Hematopoietic multipotent progenitor cell (in vitro differentiated cells): ENCODE measurements at places on chromosomes 2 and 18.

- DNase-seq, result no peak
Observed at GRCh38 chr18:13266218-13267100, 47.9 kb downstream of the LDLRAD4 start.

DNA sequence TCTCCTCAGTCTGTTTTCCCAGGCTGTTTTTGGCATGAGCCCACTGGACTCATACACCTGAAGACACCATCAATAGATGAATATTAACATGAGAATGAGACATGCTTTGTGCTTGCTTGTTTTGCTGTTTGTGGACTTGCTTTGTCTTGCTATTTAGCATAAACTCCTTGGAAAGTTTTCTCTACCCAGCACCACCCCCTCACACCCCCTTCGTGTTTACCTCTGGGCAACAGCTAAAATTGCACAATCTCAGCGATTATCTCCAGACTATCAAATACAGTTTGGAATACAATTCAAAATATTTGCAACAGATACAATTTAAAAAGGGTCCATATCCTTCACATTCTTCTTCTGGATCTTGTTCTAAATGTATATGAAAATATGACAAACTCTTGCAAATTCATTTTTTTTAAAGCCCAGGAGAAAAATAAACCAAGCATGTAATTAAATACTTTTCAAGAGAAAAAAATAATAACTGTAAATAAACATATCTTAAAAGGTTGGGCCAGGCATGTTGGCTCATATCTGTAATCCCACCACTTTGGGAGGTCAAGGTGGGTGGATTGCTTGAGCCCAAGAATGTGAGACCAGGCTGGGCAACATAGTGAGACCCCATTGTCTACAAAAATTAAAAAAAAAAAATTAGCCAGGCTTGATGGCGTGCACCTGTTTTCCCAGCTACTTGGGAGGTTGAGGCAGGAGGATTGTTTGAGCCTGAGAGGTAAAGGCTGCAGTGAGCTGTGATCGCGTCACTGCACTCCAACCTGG is 32.3 kb upstream of the PMAIP1 start:
- no peak for DNase-seq

DNA sequence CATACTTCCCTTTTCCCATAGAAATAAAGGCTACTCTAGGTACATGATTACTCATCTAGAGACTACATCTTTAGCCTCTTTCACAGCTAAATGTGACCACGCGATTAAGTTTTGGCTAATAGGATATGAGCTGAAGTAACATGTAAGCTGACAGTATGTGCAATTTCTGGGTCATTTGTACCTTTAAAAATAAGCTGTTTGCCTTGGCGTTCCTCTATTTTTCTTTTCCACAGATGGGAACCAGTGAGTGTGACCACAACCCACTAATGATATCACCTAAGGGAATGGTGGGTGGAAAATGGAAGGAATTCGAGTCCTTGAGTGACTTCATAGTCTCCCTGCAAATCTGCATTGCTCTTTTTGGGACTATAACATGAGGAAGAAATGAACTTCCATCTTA is 11.7 kb upstream of the NABP1 start:
- no peak for DNase-seq

- DNase-seq, result no peak
Observed at GRCh38 chr18:57806978-57807285, 3.8 kb upstream of the ATP8B1 start.

GRCh38 chr2:128421861-128422311 is 103.2 kb upstream of the HS6ST1 start:
- DNase-seq, result no peak

- DNase-seq, result no peak
Observed at GRCh38 chr2:173898996-173899395, 66.2 kb downstream of the SP3 start.

- DNase-seq, result no peak
Observed at GRCh38 chr2:220293966-220294365, 666.5 kb downstream of the SLC4A3 start.

DNA sequence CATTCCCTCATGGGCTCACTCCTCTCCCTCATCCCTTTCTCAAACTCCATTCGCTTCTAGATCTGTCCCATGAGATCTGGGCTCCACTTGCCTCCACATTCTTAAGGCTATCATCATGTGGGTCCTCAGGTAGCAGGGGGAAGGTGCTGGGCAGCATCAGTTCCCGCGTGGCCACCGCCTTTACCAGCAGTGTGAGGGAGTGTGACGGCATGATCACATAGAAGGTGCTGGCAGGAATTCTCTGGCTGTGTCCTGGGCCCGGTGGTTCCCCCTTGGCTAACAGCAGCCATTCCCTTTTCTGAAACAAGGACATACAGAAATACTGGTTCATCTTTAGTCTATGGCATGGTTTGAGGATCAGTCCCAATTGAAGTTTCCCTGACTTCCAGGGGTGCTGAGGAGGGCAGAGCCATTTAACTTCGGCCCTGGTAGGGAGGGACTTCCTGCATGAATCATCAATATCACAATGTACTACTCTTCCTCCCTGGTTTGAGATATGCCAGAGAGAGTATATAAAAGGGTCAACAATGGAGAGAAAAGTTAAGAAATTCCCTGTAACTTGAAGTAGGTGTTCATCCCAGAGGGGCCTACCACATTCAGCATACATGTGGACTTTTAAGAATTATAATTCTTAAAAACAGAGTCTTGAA is 7.7 kb downstream of the DOK1 start:
- no peak for DNase-seq

- DNase-seq, result no peak
Observed at GRCh38 chr2:224320660-224321059, 81.2 kb downstream of the FAM124B start.

DNA sequence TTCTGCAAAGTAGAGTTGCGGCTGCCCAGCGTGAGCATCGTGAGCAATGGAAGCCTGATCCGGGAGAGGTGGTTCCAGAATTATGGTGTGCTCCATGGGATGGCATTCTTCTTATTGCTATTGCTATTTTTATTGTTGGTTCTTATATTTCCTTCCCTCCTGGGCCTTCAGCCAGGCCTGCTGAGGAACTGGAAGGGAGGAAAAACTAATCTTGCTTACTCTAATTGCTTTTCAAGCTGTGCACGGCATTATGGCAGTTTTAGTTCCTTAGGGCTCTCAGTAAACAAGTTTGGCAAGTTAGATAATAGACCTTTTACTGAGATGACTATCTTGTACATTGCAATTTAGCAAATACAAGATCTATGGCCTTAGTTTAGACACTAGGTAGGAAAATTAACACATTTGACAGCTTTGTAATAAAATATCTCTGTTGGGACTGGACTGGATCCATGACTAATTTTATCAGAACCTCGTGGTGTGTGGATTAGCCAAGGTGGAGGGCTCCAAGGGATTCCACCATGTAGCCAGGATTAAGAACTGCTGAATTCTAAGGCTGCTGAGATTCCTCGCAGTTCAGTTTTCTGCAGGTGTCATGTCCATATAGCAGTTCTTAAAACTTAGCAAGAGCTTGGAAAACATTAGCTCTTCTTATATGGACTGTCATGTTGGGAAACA is 6.0 kb downstream of the RSAD2 start:
- no peak for DNase-seq

DNA sequence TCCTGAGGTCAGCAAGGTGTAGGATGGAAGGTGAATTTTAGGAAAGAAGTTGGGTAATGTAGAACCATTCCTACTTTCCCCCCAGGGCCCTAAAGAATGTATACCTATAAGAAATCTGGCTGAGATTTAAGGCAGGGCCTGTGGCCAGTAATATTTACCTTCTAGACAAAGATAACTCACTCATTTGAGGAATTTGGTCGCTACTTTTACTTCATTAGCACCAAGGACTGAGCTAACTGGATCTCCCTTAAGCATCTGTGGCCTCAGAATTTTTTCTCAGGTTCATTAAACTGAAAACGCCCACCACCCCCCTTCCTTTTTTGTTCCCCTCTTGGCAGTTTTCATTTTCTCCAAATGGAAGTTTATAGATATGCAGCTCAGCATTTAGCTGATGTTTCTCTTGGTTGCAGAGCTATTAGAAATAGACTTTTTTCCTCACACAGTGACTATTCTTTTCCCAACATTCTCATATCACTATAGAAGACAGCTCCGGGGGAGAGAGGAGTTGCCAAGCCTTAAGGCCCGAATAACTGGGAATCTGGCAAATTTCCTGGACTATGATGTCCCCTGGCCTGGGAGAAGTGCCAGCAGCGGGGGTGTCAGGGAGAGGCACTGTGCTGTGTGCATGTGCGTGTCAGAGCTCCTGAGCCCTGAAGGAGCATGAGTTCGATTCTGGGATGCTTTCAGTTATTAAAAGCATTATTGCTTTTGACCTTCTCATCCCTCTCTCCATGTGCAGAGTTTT is 310.9 kb downstream of the PRKCE start:
- DNase-seq, result no peak

GRCh38 chr2:9150568-9150900 is 56.1 kb upstream of the ASAP2 start:
- DNase-seq, result no peak

- DNase-seq, result no peak
Observed at GRCh38 chr2:224757934-224758548, 41.9 kb upstream of the CCDC195 start.

DNA sequence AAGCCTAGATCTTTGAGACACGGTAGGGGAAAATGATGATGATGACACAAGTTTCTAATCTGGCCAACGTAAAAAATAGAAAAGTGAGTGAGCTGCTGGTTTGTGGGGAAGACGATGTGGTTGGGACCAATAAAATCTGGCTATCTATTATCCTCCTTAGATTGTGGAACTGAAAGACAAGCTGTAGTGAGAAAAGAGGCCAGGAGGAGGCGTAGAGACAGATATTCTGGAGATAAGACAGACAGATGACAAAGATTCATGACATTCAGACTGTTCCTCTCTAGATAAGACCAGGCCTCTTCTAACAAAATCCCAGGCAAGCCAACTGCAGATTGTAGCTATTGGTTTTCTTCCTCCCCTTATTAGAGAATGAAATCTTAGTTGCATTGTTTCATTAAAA is 376.3 kb upstream of the UBE2E3 start:
- no peak for DNase-seq

DNA sequence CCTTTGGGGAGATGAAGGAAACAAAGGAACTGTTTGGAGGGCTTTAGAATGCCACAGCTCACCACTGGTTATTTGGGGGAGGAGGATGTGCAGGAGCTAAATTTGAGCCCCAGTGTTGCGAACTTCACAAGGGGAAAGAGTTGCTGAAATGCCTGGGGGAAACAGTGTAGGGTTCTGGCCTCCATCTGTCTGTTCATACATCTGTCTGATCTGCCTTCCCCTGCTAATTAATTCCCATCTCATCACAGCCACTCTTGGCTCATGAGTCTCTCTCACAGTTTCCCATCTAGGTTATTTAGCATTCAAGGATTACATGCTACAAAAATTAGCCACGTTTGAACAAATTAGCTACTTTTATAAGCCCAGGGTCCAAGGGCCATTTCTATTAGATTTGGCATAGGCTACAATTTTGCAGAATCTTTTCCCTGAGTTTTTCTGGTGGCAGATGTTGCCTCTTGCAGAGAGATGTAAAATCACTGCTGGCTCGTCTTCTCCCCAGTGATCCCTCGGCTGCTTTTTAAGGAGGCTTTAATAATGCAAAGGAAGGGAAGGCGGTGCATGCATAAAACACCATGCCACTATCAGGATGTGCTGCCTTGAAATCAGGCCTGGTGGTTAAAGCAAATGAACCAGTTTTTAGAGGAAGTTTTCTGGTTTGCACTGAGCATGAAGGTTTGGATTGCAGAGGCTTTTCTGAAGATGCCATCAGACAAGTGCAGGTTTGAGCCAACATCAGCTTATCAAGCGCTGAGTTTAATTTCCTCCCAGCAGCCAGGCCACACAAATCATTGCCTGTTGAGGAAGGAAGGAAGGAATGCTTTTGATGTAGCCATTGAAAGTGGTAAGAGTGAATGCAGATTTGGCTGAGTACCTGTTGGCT is 35.0 kb downstream of the ADD2 start:
- DNase-seq, result no peak

DNA sequence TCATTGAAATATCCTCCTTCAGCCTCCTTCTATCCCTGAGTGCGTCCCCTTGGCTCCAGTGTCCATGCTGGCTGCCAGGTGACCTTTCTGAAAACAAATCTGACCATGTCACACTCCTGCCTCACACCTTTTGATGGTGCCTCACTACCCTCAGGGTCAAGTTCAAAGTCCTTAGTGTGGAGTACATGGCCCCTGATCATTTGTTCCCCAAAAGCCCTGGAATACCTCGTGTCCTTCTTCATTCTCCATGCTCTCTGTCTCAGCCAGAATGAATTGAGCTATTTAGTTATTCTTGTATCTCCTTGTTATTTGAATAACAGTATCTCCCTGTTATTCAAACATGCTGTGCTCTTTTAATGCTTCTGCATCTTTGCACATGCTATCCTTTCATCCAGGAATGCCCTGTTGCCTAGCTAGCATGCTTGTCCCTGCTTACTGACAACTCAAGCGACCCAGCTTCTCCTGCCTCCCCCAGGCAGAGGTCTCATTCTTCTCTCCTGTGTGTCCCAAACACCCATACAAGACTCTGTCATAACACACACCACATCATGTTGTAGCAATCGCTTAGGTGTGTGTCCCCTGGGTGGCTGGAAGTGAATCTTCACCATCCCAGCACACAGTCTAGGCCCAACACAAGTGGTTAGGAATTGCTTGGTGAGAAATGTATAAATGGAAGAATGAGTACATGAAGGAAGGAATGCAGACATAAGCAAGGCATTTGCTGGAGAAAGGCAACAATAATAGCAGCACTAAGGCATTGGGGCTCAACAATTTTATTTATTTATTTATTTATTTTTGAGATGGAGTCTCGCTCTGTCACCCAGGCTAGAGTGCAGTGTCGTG is 144.0 kb downstream of the DDX1 start:
- DNase-seq, result no peak

DNA sequence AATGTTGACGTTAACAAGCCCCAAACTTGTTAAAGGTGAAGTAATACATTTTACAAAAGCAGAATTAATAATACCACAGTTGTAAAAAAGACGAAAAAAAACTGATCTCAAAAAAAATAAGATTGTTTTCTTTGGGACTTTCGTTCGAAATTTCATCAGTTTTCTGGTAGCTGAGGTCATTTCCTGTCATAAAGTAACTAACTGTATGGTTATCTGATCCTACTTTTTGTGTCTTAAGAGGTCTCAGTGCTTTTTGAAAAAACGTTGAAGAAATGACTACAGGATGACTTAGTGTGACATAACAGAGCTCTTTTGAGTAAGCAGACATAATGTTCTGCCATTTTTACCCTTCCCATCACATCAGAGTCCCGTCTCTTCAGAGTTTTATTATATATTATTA is 79.3 kb downstream of the BIRC6 start:
- DNase-seq, result no peak

DNA sequence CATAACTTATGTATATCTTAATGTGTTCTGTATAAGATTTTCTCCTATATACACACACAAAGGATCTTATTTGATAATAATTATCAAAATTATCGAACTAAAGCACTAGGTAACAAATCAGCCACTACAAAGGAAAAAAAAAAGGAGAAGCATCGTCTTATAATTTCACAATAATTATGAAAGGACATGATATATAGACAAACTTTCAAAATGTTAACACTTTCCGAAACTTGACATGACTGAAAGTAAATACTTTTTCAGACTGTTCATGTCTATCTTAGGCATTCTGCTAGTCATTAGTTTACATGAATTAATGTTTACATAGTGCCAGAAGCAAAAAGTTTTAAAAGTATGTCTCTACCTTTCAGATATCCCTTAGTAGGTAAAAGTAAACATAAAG is 7.3 kb upstream of the NR4A2 start:
- DNase-seq, result no peak

GRCh38 chr2:39528701-39529100 is 91.6 kb upstream of the MAP4K3 start:
- no peak for DNase-seq

GRCh38 chr2:864501-865106 is 86.0 kb upstream of the SNTG2 start:
- DNase-seq, result no peak

- DNase-seq, result no peak
Observed at GRCh38 chr2:241496003-241496707, 12.2 kb downstream of the STK25 start.

GRCh38 chr2:15808204-15808910 is 132.0 kb upstream of the MYCN start:
- DNase-seq, result no peak
